Smooth muscle cell of the coronary artery (primary cell): ENCODE measurements at places on chromosomes 2 and 18. TPM values are rescaled to one million over a fixed set of nuclear protein-coding genes. Genes with fewer than 3 reads are reported as not detected.

The MOGAT1 gene
- total RNA-seq: not detected in 2 replicates

The HOXD13 gene
- total RNA-seq: not detected in 2 replicates

The ALKAL2 gene
- not detected in 2 replicates for total RNA-seq

The SPP2 gene
- not detected in 2 replicates for total RNA-seq

The NPPC gene
- not detected in 2 replicates for total RNA-seq

The RPRM gene
- not detected in 2 replicates for total RNA-seq

The HOXD10 gene
- not detected in 2 replicates for total RNA-seq
